Tibial artery (tissue), 4 donors: ENCODE measurements at places on chromosomes 1 and 21.
A peak's percentile ranks its signal among the peaks of the same experiment; 100 is the strongest.

- DNase-seq: peak; percentile 80
These were observed at the start of gene PAQR7 for GRCh38 chr1:25875154-25875855. Gene PAQR7 (minus strand): TSS chr1:25875708. CDS start chr1:25863839, 11,869 bp downstream.

DNA sequence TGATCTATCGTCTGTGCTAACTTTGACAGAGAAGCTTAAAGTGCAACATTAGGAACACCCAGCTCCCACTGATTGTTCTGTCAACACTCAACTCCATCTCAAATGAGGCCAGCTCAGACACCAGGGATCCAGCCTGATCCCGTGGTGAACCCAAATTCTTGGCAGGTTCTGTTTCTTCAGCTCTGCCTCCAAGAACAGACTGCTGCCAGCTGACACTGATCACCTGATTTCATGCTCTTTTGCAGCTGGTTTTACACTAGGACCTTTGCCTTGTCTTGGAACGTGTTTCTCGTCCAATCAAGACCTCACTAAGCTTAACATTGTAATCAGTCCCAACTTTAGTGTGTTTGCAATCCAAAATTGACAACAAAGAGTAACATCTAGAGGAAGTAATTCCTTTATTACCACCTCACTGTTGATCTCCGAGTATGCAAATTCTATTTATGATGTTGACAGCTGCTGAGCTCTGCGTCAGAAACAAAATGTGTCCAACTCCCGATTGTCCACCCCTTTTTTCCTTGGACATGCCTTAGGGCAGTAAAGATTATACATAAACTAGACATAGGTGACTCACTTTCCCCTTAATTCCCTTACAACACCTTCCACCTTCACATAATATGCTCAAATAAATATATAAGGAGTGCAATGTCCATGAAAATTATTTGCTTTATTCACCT is 1.6 kb upstream of the HYI start:
- no peak for DNase-seq

GRCh38 chr1:205766038-205766437 is 9.2 kb downstream of the RAB29 start:
- no peak for DNase-seq

- DNase-seq: no peak
These were observed 18.7 kb upstream of the KANK4 start for GRCh38 chr1:62337706-62338631.

DNA sequence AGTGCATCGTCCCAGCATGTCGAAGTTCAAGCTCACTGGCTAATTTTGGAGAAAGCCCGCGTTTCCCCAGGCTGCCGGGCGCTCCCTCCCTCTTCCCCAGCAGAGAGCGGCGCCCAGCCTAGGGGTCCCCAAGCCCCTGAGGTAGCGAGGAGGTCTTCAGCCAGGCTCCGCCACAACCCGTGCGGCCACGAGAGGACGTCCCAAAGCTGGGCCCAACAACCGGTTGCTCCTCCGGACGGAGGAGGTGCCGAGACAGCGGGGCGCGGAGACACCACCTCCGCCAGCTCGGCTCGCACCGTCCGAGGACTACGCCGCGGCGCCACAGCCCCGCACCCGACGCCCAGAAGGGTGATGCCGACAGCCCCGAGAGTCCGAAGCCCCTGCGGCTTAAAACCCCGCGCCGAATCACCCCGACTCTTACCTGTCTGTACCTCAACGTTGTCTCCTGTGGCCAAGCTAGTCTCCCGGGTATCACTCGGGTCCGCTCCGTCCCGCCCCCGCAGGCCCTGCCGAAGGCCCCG is at the start of gene DENND2C:
DENND2C (minus strand) TSS at position 488 of the 521 bp plus-strand sequence. CDS start 44,065 bp downstream, outside the sequence.
- DNase-seq: no peak

- no peak for DNase-seq
These were observed 131.1 kb downstream of the NEK7 start for GRCh38 chr1:198287916-198288315.

GRCh38 chr1:154129391-154129970 is 25.4 kb downstream of the NUP210L start:
- DNase-seq: no peak

DNA sequence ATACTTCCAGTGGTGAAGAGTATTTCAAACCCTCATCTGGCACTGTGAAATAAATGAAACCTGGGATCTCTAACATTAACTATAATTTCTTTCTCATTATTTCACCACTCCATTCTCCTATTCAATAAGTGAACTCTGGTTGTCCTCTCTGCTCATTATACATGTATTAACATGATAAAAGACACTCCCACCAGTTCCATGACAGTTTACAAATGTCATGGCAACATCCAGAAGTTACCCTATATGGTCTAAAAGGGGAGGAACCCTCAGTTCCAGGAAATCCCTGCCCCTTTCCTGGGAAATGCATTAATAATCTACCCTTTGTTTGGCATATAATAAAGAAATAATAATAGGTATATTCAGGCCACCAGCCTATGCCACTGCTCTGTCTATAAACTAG is 62.7 kb upstream of the BRINP3 start:
- no peak for DNase-seq

- no peak for DNase-seq
These were observed 41.1 kb upstream of the CSF3R start for GRCh38 chr1:36523850-36524249.

DNA sequence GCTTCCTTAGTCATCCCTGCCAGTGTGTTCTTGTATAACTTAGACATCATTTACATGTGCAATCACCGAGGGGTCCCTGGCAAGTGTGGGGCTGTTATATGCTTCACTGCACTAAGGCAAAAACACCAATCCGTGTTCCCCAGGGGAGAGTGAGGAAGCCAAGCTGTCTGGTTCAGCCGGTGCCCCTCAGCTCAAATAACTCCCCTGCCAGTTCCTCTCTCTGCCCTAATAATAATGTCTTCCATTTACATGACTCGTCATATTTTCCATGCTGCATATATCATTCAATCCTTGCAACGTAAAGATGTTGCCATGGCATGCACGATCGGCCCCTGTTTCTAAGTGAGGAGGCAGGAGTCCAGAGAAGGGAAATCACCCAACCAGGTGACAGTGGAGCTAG is 24.4 kb upstream of the NDC1 start:
- no peak for DNase-seq

GRCh38 chr1:117606649-117607430 is 992 bp downstream of the TENT5C start:
- DNase-seq: no peak

- no peak for DNase-seq
These were observed 206.6 kb downstream of the HLX start for GRCh38 chr1:221085701-221086375.

DNA sequence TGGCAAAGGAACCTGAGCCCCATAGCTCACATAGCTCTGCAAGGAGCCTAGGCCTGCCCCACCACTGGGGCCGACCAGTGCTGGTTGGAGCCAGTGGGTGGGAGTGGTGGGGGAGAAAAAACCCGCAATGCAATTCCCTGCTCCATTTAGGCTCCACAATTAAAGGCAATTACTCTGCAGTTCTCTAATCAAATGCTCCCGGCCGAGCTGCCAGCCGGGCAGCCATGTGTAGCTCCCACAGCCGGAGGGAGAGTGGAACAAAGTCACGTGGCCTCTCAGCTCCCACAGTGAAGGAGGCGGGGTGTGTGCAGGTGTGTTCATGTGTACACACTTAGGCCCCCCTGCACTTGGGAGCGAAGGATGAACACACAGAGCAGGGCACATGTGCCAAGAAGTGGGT is 81.6 kb downstream of the KIRREL1 start:
- DNase-seq: no peak

DNA sequence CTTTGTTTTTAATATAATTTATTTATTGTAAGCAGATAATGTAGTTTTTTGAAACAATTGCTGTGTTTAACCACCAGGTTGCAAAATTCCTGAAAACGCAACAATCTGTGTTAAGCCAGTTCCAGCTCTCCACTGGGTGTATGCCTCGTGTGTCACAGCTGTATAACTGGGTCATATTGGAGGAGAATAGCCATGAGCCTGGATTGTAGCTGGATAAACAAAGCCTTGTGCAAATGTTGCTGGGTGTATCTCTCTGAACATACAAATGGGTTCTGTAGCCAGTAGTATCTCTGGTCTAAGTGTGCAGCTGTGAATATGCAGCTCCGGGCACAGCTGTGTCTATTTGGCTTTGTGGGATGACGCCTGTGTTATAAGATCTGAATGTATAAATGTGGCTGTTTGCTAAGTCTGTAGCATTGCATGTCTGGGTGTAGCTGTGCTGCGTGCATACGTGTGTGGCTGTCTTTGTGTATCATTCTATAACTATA is 2.8 kb downstream of the TCEA3 start:
- DNase-seq: peak; percentile 63

DNA sequence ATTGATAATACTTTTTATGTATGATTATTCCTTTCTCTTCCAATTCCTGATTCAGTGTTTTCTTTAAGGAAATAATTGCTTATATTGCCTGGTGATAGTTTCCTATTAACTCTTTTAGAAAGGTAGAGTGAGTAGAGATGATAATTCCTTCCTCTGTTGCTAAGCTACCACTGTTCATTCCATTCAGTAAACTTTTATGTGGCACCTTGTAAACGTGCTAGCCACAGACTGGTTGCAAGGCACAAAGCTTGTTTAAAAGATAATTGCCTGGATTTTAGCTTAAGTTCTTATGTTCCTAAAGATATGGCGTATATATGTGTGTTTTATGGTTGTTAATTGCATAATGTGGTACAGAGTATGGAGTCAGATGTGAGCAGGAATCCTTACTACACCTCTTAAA is 3.2 kb downstream of the ZFYVE9 start:
- no peak for DNase-seq

- no peak for DNase-seq
These were observed 9.4 kb downstream of the C1orf162 start for GRCh38 chr1:111483166-111483565.

- DNase-seq: no peak
These were observed 32.2 kb downstream of the EFCAB7 start for GRCh38 chr1:63555480-63555879.

- no peak for DNase-seq
These were observed 53.2 kb upstream of the RAB3GAP2 start for GRCh38 chr1:220325306-220325995.

GRCh38 chr1:54931275-54931840 is 44.4 kb upstream of the DHCR24 start:
- DNase-seq: no peak

GRCh38 chr1:102628109-102628613 is 480.2 kb downstream of the COL11A1 start:
- no peak for DNase-seq

GRCh38 chr1:204338997-204339396 is 20.7 kb downstream of the PLEKHA6 start:
- no peak for DNase-seq
